ENCODE measurements at places on chromosomes 13 and 19.
A peak's percentile ranks its signal among the peaks of the same experiment; 100 is the strongest.

DNA sequence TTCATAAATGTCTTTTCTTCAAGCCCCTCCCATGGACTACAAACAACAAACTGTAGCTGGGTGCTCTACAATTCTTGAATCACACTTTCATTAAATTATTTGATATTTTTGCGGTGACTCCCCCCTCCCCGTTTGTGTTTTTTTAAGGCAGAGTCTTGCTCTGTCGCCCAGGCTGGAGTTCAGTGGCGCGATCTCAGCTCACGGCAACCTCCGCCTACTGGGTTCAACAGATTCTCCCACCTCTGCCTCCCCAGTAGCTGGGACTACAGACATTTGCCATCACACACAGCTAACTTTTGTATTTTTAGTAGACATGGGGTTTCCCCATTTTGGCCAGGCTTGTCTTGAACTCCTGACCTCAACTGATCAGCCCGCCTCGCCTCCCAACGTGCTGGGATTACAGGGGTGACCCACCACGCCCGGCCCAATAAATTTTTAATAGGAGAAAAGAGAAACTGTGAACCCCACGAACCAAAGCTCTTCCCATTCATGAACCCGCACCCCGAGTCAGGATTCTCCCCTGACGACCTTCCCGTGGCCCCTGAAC, 703 bp downstream of the ZNF506 start:
- DNase-seq = no peak

- DNase-seq = no peak
Observed at GRCh38 chr19:24072720-24073119, 14.3 kb upstream of the ZNF254 start.

- no peak for DNase-seq
Observed at GRCh38 chr19:1590641-1591397, 1.8 kb downstream of the MBD3 start.

- peak; percentile 18 for DNase-seq
Observed at GRCh38 chr13:20702915-20703779, at the start of gene IL17D. TSS of gene IL17D (plus strand) at chr13:20703699. CDS start at chr13:20704002, 303 bp downstream.

DNA sequence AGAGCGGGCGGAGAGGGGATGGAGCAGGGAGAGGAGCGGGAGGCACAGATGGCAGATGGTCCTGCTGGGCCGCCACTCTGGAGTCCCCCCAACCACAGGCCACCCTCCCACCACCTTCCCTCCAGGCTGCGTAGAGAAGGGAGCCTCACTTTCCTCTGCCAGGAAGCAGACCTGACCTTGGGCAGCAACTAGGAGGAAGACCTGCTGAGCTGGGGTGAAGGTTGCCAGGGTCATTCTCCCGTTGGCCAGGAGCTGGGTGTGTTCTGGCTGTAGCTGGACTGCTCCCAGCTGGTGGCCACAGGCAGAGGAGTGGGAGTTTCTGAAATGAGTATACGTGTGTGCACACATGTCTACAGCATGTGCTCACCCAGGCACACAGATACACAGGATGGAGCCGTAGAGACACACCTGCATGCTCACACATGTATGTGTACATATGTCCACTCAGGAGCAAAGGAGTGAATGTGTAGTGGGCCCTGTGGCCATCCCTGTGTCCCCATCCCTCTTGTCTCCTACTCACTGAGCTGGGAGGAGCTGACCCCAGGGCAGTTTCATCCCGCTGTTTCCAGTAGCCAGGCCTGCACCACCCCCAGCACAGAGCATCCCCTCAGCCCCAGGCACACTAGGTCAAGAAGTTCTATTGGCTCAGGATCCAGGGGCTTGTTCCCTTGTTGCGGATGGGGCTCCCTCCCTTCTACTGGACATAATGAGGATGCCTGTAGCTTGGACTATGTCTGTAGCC, 53.0 kb downstream of the CHST8 start:
- DNase-seq = no peak

GRCh38 chr13:97192166-97192565, 30.0 kb upstream of the MBNL2 start:
- no peak for DNase-seq

DNA sequence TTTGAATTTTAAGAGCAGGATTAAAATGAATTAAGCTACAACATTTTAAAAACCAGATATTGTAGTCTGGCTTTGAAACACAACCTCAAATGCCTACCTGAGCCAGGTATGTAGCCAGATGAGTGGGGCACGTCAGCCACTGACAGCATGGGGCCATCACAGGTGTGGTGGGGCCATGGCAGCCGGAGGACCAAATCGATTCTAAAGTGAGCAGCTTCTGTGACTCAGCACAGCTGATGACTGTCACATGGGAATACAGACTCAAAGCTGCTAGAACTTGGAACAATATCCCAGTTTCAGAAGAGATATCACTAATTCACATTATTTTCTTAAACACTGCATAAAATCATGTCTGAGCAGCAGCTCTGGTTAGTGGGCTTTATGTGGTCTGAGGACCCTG, 52.8 kb downstream of the SERP2 start:
- no peak for DNase-seq

- DNase-seq = no peak
Observed at GRCh38 chr13:109251956-109252355, 534.4 kb downstream of the IRS2 start.

DNA sequence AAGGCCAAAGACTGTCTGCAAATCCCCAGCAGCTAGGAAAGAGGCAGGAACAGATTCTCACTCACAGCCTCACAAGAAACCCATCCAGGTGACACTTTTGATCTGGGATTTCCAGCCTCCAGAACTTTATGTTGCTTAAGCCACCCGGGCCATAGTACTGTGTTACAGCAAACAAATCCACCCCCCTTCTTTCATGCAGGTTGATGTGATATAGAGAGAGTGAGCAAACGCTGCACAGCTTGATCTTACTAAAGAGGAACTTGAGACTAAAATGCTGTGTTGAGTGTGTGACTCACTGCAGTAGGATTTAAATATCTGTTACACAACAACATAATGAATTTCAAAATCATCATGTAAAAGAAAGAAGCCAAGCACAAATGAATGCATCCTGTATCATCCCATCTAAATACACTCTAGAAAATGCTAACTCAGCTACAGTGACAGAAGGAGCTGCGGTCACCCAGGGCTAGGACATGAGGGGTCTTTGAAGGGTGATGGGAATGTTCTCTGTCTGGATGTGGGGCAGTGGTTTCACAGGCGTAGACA, 32.2 kb downstream of the RCBTB2 start:
- DNase-seq = no peak

DNA sequence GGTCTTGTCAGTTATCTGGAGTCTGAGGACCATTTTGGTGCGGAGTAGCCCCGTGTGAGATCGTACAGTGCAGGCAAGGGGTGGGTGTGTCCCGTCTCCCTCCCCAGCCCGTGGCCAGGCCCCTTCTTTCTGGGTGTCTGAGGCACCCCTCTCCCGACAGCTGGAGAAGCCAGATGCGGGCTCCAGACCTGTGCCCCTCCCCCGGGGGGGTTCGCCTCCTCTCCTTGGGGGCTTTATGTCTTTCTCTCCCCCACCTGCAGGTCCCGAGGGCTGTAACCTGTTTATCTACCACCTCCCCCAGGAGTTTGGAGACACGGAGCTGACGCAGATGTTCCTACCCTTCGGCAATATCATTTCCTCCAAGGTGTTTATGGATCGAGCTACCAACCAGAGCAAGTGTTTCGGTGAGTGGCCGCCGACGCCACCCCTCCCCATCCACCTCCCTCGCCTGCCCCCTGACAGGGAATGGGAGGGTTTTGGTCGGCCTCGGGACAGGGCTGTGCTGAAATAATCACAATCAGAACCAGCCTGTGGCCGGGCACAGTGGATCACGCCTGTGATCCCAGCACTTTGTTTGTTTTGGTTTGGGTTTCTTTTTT, 65.6 kb downstream of the CELF5 start:
- DNase-seq = no peak

DNA sequence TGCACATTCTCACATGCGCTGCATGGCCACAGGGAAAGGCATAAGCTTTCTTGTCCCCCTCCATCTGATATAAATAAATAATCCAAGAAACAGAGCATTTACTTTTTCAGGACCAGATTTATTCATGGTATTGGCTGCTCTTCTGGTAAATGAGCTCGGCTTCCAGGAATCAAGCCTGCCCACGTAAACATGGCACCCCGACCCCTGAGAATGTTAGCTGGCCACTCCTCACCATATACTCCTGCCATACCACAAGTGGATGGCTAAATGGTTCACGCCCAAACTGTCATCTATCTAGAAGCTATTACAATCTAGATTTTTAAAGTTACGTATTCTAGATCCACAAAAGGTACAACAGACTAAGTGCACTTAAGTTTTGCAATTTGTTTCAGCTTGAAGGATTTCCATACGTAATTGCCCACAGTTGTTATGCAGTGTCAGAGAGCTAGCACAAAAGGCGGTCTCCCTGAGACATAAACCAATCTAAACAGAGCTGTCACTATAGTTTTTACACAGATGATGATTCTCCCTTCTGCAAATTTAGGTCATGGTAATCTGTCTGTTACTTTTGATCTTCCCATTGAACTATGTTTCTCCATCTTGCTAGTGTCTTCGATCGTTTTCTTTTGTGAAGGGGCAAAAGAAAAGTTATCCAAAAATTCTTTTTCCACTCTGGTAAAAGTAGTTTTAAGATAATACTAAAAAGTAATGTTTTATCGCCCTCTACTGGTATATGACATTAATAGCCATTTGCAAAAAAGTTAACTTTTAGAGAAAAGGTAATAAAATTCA, 16.2 kb upstream of the FOXO1 start:
- no peak for DNase-seq

GRCh38 chr19:11252665-11253355, 9.5 kb downstream of the DOCK6 start:
- no peak for DNase-seq

DNA sequence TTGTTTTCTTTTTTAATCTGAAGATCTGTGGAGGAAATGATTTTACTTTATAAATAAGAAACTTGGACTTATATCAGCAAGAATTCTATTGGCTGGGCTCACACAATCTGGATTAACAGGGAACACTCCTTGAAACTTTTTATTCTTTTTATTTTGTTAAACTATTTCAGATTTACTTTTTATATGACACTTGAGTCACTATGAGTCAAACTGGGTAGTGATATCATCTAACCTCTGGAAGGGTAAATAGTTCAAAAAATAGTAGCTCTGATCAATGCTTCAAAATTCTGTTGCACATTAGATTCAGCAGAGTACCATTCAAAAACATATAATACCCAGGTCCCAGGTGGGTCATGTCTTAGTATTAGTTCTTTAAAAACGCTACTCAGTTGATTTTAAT, 55.1 kb upstream of the NBEA start:
- DNase-seq = no peak

DNA sequence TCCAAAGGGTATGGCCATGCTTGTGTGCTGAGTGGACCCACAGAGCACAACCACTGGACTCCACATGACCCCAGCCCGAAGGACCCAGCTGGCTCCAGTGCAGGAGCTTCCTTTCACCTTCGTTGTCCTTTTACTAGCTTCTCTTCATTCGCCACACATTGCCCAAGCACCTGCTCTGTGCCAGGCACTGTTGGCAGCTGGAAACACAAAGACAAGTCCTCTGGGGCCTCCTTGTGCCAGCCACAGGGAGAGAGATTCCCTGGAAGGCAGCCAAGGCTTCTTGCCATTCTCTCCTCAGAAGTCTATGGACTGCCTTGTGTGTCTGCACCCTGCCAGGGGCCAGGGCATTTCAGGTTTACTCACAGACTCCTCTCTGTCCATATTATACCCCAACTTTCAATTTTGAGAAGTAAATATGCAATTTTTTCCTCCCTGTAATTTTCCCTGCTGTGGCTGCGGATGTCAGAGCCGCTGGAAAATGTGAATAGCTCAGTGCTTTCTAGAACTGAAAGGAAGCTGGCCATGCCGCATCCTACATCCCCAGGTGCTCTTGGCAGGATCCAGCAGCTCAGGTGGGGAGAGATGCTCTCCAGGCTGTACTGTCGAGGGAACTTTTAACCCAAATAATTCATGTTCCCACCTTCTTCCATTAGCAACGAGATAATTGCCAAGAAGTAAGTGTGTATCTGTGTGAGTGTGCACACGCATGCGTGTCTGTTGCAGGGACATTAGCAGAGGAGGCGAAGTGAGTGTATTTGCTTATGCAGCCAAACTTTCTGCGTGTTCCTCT, 57.2 kb downstream of the CHST8 start:
- DNase-seq = no peak

DNA sequence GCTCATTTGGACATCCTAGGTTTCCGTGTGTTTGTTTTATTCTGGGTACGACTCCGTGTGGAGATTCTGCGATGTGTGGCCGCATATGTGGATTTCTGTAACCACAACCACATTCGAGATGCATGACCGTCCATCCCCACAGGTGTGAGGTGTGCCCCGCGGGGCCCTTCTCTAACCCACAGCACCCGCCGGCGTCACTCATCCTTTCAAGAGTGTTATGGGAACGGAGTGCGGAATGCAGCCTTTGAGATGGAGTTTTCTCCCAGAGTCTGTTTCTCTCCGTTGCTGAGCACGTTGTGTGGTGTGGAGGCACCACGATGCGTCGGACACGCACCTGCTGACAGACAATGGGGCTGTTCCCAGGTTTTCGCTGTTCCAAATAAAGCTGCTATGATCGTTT, 40.0 kb downstream of the C13orf46 start:
- no peak for DNase-seq

- no peak for DNase-seq
Observed at GRCh38 chr19:30078381-30078910, 136.4 kb downstream of the URI1 start.

GRCh38 chr13:107210723-107211030, 642.7 kb upstream of the ARGLU1 start:
- DNase-seq = no peak

GRCh38 chr13:105052711-105053110, 1482.8 kb downstream of the EFNB2 start:
- DNase-seq = no peak

GRCh38 chr13:109795011-109795410, 8.6 kb upstream of the IRS2 start:
- DNase-seq = no peak

DNA sequence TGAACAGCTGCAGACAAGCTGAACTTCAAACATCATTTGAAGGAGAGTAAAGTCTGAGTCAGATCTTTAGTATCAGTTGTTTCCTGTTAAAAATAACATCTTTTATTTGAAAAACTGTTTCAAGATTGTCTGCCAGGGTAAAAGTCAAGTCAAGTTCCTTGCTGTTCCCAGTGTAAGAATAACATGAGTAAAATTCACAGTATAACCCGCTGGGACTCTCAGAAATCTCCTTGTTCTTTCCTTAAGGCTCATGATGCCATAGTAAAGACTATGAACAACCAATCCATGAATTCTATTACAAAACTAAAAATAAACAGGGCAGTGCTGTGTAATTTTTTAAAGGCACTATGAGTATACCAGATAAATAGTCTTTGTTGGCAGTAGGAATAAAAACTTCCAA, 112.9 kb downstream of the IRS2 start:
- DNase-seq = no peak

- DNase-seq = peak; percentile 47
Observed at GRCh38 chr19:898663-899062, 5.4 kb downstream of the RNU6-9 start.

GRCh38 chr13:98517576-98518310, 59.2 kb downstream of the STK24 start:
- DNase-seq = no peak
